ENCODE measurements at places on chromosomes 5 and 9.

DNA sequence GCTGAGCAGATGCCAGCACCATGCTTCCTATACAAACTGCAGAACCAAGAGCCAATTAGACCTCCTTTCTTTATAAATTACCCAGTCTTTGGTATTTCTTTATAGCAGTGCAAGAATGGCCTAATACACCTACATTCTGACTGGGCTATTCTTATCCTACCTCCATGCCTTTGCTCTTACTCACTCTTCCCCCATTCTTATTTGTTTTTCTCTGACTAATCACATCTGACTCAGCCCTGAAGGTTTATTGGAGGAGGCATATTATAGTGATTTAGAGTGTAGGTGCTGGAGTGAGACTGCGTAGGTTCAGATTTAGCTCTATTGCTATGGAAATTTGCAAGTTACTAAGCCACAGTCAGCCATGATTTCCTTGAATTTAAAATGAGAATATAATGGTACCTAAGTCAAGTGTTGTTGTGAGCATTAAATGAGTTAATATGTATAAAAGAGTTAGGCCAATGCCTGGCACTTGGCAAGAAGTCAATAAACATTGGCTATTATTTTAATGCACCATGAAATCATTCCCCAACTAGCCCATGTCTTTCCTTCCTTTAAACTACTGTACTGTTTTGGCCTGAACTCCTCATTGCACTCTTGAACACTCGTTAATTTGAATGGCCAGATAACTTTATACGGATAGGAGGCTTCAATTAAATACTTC is 531.2 kb upstream of the ZNF608 start:
- no peak for DNase-seq

DNA sequence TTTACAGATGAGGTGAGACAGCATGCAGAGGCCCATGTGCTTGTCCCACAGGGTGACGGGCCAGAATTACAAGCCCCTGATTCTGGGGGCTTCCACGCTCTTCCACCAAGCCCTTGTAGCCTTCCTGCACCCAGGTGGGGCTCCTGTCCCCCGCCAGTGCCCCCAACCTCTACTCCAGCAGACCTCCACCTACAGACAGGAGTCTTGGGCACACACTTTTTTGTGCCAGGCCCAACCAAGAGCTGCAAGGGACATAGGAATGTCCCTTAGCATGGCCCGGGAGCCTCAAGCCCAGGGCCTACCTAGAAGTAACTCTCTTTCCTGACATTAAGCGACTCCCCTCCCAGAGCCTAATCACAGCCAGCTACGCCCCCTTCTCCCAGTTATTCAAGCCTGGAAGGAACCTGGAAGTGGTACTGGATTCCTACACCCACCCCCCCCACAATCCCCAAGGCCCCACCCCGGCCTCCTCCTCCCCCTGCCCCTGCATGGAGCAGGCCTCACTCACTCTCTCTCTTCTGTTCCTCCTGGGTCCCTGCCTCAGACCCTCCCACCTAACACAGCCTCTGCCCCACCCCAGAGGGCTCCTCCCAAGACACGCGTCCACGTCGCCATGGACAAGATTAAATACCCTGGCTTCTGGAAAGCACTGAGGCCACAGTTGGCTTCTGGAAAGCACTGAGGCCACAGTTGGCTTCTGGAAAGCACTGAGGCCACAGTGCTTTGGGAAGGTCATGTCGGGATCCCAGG is 30.5 kb downstream of the ADAMTS2 start:
- no peak for DNase-seq

DNA sequence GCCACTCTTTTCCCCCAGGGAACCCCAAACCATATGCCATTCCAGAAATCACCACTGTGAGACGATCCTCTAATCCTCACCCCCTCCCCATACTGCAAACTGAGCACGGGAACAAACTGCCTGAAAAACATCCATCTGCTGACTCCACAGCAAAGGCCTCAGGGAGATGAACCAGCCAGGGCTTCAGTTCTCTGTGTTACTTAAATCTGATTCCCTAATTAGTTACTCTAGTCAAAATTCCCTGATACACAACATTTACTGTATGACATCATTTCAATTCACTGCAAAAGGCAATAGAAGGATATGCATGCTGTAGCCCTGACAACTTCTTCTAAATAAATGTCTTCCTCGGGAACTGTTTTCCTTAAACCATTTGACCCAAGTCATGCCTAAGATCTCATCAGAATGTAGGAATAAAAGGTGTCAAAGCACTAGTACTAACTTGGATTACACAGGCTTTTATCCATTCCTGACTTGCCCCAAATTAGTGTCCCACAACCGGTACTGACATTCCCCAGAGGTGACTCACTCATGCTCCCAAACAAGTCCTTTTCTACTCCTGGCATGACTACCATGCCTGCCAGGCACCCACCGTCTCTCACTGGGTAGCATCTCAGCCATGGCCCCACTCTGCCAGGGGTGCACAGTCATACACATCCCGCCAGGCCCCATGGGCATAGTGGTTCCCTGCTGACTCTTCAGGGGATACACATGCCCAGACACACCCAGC is 35.0 kb downstream of the MTX3 start:
- no peak for DNase-seq

- no peak for DNase-seq
These were observed 62.1 kb upstream of the CTXN3 start for GRCh38 chr5:127586811-127587210.

GRCh38 chr9:85483208-85483607 is 258.5 kb downstream of the AGTPBP1 start:
- DNase-seq: no peak

DNA sequence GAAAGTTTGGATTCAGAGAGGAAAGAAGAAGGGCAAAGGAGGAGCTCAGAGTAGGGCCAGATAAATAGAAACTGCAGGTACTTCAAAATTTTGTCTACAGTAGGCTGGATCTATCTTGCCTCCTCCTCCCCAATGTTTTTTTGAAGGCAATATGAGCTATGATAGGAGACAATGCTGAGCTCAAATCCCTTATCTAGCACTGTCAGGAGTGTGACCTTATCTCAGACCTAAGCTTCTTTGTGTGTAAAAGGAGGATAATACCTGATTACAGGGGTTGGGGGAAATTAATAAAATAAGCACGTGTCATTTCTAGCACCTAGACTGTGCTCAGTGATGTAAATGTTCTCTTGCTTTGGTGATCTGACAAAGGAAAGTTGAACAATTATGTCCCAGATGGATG is 137.8 kb upstream of the CD180 start:
- no peak for DNase-seq

DNA sequence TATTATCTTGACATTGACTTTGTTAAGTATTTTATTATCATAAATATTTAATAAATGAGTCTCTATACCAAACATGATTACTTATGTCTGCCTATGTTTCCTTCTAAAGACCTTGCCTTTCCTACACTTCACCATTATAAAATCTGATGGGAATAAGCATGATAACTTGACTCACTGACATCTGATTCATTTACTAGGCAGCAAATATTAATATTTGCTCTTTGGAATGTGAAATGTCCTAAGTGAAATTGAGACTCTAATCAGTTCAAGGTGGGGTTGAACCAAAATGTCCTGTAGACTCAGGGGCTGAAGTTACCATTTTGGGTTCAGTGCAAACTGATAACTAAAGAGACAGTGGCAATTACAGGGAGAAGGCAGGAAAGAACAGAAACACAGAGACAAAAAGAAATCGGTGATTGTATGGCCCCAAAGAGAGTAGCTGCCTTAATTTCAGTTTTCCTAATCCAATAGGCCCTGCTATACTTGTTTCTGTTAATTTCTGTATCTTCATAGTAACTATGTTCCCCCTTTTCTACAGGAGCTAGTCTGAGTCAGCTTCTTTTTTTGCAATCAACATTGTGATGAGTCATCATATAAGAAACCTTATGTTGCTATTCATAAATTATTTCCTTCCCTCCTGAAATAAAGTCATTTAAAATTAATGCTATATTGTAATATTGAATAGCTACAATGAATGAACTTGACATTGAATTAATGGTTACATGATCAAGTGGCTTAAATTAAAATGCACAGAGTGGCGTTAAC is 296.8 kb downstream of the PDE4D start:
- DNase-seq: no peak

DNA sequence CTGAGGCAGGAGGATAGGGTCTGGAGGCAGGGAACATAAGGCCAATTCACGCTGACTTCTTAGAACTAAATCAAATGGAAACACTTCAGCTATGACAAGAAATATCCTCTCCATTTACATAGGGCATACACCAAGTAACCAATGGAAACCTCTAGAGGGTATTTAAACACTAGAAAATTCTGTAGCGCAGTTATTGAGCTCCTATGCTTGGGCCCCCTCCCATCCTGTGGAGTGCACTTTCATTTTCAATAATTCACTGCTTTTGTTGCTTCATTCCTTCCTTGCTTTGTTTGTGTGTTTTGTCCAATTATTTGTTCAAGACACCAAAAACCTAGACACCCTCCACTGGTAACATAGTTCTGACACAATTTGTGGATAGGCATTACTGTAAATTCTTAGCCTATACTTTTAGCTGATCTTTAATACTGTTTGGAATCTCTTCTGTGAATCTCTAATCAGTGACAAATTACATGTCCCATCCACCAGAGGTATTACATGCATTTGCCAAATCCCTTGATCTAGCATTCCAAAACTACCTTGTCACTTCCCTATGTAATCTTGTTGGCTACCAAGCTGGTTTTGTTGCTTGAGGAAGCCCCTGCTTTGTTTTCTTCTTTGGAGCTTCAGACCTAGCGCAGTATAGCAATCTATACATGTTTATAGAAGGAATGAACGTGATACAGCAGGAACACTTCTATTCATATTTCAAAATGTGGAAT is 61.6 kb downstream of the ST8SIA4 start:
- no peak for DNase-seq

- no peak for DNase-seq
These were observed 1.4 kb downstream of the ZNF622 start for GRCh38 chr5:16464231-16464630.

GRCh38 chr5:51395666-51396356 is 12.6 kb downstream of the ISL1 start:
- DNase-seq: no peak

- DNase-seq: no peak
These were observed 225.2 kb upstream of the TRPC7 start for GRCh38 chr5:136590581-136590980.

- DNase-seq: no peak
These were observed 33.6 kb downstream of the HTR4 start for GRCh38 chr5:148620696-148621095.

- DNase-seq: no peak
These were observed 60.5 kb upstream of the IL6ST start for GRCh38 chr5:56055287-56055686.

- no peak for DNase-seq
These were observed 83.8 kb downstream of the WWC1 start for GRCh38 chr5:168375214-168375613.

DNA sequence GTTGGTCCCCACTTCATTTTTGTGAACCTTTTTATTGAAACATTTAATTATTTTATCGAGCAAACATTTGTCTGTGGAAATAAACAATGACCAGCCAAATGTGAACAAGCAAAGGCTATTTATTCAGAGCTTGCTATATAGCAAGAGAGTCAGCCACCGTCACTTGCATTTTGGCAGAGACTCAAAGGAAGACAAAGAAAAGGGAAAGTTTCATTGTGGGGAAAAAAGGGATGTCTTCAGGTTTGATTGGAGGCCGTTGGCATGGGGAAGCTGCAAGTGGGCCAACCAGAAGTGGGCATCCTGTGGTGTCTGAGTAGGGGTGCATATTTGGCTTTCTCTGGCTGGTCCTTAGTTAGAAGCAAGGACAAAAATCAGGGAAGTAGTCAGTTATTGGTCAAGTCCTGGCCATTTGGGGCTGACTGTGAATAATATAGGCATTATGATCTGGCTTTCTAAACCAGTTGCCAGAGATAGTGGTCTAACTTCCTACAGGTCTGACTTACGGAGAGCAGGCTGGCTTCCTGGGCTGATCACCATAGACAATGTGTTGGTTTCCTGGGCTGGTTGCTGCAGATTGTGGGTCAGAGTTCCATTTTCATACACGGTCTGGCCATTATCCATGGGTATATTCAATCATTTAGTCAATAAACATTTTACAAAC is 16.6 kb downstream of the ENC1 start:
- DNase-seq: no peak

DNA sequence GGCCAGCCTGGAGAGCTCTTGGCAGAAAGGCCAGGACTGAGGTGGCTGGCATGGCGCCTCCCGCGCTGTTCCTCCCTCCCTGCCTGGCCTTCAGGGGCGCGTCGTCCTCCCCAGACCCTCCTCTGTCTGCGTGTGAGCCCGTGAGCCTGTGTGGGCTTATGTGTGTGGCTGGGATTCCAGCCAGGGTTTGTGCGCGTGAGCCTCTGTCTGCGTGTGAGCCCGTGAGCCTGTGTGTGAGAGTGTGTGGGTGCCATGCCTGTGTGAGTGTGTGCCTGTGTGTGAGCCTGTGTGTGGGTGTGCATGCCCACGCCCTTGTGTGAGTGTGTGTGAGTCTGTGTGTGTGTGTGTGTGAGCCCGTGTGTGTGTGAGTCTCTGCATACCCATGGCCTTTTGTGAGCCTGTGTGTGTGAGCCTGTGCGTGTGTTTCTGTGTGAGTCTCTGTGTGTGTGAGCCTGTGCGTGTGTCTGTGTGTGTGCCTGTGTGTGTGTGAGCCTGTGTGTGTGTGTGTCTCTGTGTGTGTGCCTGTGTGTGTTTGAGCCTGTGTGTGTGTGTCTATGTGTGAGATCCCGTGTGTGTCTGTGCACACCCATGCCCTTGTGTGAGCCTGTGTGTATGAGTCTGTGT is 13.0 kb downstream of the RXRA start:
- no peak for DNase-seq

GRCh38 chr5:56088967-56089829 is 94.4 kb upstream of the IL6ST start:
- DNase-seq: no peak

DNA sequence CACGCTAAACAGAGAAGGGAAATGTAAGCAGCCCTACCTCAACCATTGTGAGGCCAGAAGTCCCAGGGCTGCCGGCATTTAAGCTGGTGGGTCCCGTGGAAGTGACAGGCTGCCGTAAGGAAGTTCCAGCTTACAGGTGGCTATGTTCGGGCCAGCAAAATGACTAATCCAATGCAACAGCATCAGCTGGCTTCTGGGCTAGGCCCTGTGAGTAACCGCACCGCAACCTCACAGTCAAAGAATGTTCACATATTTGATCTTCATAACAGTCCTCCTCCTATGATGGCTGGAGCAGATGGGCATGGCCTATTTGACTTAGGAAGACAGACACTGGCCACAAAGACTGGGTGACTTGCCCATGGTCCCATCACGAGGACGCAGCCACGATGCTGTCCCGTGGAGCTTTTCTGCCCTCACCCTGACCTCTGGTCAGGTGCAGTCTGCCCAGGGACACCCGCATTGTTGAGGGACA is 88.2 kb downstream of the LIFR start:
- DNase-seq: no peak

- no peak for DNase-seq
These were observed 18.3 kb upstream of the SYNPO start for GRCh38 chr5:150622157-150622556.

DNA sequence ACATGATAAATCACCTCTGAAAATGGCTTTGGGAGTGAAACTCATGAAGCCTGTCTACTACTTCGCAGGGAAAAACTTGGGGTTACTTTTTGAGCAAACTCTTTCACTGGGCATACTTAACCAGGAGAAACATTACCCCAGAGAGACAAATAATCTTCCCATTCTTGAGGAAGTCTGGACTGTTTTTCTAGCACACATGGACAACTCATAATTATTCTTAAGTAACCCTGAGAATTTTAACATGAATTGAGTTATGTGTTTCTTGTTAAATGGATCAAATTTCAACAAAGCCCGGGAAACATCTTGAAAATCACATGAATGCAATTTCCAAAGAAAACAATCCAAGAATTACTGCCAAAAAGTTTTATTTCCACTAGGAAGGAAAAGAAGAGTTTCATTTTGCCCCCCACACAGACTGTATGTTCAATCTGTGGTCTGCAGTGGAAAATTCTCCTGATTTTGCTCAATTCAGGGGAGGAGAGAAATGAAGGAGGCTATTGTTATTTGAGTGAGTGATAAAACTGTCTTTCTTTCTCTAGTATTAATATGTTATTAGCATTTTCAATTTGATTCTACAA is 564.8 kb upstream of the CLINT1 start:
- no peak for DNase-seq

All from NCI-H2029 (cell line).